ENCODE measurements at places on chromosomes 2 and 18. TPM values are rescaled to one million over a fixed set of nuclear protein-coding genes. Genes with fewer than 3 reads are reported as not detected.
A peak's percentile ranks its signal among the peaks of the same experiment; 100 is the strongest.

- DNase-seq, result peak; percentile 74
These were observed 115.1 kb downstream of the DTNB start for GRCh38 chr2:25558262-25558661.

DNA sequence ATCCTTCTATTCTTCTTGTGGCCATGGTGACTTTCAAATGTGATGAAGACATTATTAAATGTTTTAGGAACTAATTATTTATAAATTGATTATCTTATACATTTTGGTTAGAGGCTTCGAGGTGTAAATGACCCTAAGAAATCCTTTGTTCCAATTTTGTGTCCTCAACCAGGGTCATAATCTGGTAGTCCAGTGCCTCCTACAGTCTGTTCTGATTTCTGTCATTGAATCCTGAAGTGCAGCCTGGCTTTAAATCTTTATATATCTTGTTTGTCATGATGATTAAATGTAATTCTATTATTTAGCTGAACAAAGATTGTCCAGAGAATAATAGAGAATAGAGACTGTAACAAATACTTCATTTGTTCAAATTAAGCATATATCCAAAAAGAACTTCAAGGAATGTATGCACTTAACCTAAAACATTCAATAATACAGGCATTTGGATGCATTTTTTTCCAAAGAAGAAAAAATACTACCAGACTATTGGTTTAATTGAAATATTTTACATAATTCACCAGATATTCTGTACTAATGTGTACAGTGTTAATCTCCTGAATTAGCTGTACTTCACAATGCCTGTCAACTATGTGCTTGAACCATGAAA is 89.8 kb downstream of the PRPF40A start:
- peak; percentile 28 for DNase-seq

The TACR1 gene
- not detected for total RNA-seq

The CRYBA2 gene
- not detected for total RNA-seq
